ENCODE measurements at places on chromosomes 1 and 21.

DNA sequence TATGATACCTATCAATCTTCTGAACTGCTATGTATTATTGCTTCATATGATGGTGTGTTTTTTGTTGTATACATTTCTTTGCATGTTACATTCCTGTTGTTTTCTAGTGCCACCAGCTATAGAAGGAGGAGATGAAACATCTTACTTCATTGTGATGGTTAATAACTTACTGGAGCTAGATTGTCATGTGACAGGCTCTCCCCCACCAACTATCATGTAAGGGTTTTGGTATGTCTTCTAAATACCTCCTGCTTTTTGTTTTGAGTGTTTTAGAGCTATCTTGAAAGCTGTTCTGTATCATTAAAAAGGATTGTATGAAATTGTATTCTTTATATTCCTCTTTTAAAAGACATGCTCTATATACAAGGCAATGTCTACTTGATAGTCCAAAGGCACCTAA is 282.7 kb downstream of the HMCN1 start:
- no peak for DNase-seq

GRCh38 chr1:8632102-8632501 is 185.3 kb downstream of the RERE start:
- no peak for DNase-seq

- no peak for DNase-seq
These were observed 74.2 kb downstream of the KIRREL1 start for GRCh38 chr1:158067662-158068061.

DNA sequence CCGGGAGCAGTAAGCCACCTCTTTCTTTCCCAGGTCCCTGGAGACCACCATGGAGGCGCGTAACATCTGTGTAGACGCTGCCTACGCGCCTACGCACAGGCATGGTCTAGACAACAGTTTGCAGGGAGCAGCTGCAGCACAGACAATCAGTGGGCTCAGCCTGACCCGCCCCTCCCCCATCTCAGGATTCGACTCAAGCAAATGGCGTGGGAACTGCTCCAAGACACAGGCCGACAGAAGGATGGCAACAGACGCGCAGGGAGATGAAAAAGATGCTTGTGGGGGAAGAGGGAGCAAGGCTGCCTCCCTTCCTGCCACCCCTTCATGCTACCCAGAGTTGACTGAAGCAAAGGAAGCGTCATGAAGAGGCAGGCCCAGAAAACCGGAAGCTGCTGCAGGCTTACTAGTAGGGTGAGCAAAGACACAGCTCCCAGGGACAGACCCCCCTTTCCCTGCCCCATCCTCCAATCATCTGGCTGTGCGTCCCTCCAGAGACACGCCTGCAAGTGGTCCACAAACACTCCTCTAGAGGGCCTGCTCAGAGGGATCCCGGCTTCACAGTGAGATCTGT is 19.5 kb downstream of the STK40 start:
- peak; percentile 36 for DNase-seq

DNA sequence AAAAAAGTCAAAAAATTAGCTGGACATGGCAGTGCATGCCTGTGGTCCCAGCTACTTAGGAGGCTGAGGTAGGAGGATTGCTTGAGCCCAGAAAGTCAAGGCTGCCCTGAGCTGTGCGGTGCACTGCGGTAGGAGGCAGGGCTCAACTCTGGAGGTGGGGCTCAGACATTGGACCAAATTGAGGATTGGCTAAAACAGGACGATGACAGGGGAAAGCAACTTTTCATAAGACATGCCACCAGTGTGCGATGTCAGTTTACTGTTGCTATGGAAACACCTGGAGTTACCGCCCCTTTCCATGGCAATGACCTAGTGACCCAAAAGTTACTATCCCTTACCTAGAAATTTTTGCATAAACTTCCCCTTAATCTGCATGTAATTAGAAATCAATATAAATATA is 85.3 kb downstream of the DISP3 start:
- no peak for DNase-seq

DNA sequence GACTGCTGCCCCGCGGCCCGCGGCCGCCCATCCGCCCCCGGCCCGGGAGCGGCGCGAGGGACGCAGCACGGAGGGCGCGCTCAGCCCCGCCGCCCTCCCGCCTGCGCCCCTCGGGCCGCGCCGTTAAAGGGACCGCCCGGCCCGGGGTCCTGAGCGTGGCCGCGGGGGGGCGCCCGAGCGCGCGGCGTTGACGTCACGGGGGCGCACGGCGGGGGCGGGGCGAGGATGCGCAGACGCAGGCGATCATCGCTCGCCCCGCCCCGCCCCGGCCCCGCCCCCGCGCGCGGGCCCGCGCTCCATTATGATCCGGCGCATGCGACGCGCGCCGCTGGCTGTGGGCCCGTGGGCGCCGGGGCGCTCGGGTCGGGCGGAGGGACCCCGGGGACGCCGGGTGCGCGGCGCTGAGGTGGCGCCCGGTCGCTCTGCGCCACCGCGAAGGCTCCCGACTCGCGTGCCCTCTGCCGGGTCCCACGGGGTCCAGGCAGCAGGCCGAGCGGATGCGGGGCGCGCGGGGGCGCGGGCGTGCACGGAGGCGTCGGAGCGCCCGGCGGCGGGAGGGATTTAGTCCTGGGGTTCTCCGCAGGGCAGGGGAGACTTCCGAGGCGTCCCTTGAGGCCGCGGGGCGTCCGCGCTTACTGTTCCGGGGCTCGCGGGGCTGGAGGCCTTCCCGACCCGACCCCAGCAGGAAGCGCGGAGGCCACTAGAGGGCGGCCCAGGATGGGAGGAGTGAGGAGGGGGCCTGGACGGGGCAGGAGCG is at the start of gene DVL1:
DVL1 (minus strand) TSS at position 163 of the 757 bp plus-strand sequence. CDS start 353 bp downstream, outside the sequence.
- DNase-seq, result peak; percentile 63

- DNase-seq, result no peak
These were observed 129.1 kb upstream of the IVNS1ABP start for GRCh38 chr1:185446131-185446530.

GRCh38 chr1:228033376-228033775 is 26.6 kb downstream of the WNT3A start:
- DNase-seq, result no peak

- DNase-seq, result peak; percentile 55
These were observed 44.9 kb downstream of the CHAF1B start for GRCh38 chr21:36429947-36430546.

DNA sequence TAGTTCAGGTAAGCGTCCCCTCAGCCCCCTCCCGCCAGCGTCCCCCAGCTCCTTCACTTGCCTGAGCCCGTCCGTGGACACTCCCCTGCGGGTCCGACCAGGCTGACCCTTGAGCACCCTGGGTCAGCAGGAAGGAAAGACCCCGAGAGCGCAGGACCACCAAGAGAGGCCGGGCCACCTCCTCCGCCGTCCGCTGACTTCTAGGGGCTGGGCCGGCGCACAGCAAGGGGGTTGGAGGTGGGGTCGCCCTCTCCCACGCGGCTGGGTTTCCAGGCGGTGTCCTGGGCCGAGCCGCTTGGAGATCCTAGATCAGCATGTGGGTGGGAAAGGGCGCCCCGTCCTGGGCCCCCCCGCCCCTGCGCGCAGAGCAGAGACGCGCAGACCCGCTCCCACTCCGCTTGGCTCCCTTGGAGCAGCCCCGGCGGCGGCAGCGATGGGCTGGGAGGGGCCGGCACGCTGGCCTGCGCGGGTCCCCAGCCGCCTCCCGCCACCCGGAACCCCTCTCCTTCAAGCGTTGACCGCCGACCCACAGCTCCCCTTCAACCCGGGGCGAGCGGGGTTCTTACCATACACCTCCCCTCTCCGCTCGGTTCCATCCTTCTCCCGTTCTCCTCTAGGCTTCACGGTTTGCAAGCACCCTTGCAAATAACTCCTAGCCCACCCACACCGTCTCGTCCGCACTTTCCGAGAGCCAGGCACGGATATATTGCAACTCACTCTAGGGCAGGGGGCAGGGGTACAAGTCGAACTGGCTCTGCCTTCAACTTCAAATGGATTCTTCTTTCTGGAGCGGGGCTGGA is 7.5 kb downstream of the KNCN start:
- no peak for DNase-seq

DNA sequence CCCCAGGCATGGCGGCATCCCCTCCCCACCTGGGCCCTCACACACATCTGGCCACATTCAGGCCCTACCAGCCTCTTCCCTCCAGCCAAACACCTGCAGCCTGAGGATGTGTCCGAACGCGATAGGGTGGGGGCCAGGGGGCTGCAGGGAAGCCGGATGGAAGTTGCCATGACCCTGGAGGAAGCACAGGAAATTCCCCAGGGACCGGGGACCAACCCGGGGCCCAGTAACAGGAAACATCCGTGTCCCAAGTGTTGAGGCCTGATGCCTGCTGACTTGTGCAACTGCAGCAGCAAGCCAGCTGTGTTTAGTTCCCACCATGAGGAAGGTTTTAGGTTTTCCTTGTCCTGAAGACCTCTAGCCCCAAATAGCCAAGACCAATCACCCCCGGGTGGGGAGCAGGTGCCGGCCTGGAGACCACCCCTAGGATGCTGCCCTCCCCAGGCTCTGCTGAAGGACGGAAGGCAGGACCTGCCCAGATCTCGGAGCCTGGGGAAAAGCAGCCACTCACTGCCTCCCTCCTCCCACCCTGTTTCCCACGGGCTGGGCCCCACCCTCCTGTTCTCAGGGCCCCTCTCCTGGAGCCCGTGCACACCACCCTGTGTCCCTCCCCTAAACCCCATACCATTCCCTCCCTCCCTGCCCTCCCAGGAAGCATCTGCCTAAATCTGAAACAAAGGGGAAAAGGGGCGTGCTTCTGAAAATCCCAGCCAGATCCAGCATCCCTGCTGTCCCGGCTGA is 29.8 kb downstream of the MEGF6 start:
- no peak for DNase-seq

DNA sequence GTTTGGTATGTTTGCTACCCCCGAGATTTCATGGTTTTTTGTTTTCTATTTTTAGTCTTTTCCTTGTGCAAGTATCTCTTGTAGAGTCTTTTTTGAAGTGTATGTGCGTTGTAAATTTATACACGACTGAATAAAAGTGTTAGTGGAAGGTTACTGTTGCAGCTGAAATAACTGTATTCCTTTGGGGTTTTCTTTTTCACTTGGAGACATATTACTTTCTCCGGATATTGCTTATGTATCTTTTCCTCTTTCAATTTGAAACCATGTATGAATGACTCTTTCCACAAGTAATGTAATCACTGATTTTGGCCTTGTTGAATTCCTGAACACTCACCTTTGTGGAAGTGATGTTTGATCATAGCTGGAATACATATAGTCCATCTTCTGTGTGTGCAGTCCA is 956 bp downstream of the URB2 start:
- no peak for DNase-seq

DNA sequence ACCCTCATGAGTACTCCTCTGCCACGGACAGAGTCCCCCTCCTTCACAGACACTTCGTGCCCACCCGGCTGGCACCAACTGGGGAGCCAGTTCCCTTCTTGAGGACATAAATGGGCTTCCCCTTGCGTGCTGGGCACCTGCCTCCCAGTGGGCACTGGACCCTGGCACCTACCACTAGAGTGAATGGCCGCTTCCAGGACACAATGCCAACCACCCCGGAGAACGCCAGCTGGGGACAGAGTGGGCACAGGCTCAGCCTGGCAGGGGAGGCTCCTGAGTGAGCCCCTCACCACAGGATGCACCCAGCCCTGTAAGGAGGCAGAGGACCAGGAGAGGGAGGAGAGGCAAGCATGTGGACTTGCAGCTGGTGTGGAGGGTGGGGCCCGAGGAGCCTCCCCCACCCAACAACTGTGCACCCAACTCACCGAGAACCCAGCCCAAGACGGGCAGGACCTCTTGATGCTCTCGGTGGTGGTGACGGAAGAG is 1.0 kb downstream of the ENTREP3 start:
- no peak for DNase-seq

- DNase-seq, result no peak
These were observed 726.9 kb upstream of the PTBP2 start for GRCh38 chr1:95994643-95995042.
